CD4-positive, alpha-beta T cell treated with Interleukin-6 for 4 hours (primary cell): ENCODE measurements at places on chromosomes 1 and 21.
A peak's percentile ranks its signal among the peaks of the same experiment; 100 is the strongest.

GRCh38 chr1:246678816-246679793 is 45.1 kb upstream of the SCCPDH start:
- no peak for DNase-seq

DNA sequence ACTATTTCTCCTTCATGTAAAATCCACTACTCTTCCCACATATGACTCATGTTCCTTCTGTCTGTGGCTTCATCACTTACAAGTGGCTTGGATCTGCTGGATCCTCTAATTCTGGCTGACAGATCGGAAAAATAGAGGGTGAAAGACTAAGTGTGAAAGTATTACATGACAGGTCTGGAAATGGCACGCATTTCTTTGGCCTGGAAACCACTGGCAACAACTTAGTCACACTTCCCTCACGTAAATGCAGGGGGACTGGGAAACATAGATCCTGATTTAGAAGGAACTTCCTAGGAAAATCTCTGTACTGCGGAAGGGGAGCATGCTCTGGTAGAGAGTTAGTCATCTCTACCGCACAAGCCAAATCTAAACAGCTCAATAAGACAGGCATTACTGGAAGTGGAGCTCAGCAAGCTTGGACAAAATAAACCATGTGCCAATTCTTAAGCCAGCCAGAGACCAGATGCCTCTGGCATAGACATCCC is 305.4 kb upstream of the PTBP2 start:
- DNase-seq = no peak

GRCh38 chr1:207002724-207003146 is 29.8 kb downstream of the C1orf116 start:
- no peak for DNase-seq

DNA sequence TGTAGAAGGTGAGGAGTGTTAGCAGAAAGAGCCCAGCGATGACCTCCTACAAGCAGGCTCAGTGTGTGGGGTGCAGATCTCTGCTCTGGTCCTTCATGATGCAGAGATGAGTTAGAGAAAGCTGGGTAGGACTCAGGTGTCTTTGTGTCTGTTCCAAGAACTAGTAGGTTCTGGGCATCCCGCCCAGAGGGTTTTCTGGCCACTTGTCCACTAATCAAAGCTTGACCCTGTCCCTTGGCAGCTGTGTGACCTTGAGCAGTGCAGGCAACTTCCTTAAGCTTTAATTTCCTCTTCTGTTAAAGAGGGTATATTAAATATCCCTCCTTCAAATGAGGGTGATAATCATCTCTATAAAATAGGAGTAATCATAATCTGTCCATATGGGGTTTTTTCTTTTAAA is 54.7 kb upstream of the WNT4 start:
- DNase-seq = no peak

DNA sequence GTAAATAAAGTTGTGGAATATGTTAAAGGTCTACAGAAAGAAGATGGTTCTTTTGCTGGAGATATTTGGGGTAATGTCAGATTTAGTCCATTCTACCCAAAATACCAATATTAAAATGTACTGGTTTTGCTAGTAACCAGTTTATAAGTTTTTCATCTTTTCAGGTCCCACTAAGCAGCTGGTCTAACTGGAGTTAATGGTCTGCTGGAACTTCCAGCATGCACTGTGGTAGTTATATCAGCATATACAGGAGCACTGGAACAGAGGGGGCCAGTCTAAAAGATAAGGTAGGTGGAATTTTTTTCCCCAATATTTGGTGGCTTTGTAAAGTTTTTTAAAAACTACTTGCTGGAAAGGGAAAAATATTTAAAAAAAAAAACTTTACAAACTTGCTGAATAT is 3.9 kb downstream of the RABGGTB start:
- DNase-seq = no peak

DNA sequence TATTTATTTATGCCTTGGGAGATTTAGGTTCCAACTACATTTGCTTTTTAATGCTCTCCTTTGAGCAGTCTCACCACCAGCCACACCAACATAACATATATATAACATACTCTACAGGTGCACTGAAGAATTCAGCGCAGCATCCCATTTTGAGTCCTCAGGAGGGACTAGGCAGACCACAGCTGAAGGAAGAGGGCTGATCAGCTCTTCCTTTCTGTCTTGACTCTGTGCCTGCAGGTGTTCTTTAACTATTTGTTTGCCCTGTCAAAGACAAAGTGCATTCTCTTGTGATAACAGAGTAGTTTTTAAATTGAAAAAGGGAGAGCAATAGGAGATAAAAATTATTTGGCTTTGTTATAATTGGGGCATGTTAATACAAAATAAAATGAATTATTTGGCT is 17.0 kb downstream of the HIPK1 start:
- DNase-seq = peak; percentile 14

DNA sequence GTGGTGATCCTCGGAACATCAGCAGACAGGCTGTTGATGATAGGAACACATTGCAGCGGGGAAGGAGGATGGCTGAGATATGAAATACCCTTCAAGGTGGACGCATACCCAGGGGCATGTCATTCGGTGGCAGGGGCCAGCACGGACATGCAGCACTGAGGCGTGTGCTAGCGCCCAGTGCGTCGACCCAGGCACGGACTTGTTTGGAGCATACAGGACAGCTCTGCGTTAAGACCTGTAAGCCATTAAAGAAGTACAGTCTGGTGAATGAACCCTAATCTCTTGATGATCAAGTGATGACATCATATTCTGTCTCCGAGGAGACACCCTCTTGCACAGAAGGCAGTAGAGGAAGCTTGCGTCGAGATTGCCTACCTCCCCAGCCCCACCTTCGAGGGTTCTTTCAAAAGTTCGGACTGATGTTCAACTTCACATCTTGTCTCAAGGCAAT is 63.6 kb upstream of the KIF26B start:
- DNase-seq = no peak

GRCh38 chr1:92310185-92310597 is 11.3 kb downstream of the RPAP2 start:
- DNase-seq = no peak
